ENCODE measurements at places on chromosomes 11 and 22. TPM values are rescaled to one million over a fixed set of nuclear protein-coding genes. Genes with fewer than 3 reads are reported as not detected.

DNA sequence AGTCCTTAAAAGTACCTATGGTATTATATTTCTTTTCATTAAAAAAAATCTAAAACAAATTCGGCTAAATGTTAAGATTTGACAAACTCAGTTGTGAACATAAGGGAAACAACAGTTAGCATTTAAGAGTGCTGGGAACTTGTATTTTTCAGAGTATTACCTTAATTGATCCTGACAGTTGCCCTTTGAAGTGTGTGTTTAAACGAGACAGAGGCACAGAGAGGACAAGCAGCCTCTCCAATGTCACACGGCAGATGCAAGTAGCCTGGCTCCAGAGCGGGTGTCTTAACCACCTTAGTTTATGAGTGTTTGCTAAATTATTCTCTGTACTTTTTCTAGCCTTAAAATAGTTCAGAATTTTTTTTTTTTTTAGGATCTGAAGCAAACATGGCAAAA, 80.9 kb downstream of the TIMP3 start:
- no peak for DNase-seq
- H3K4me1 ChIP-seq: peaks cover 10% of the 10 kb centered on the region
- no peaks in the 10 kb centered on the region for H3K27me3 ChIP-seq
- peak overlapping the region; percentile 70 for H3K27ac ChIP-seq

GRCh38 chr11:64637334-64638017, 46.5 kb downstream of the SLC22A12 start:
- no peak overlapping the region for H3K27ac ChIP-seq
- peaks cover 13% of the 10 kb centered on the region for H3K27me3 ChIP-seq
- no peaks in the 10 kb centered on the region for H3K36me3 ChIP-seq
- DNase-seq: no peak

- H3K36me3 ChIP-seq: peaks cover 28% of the 10 kb centered on the region
- peak overlapping the region; percentile 86 for H3K27ac ChIP-seq
- H3K4me3 ChIP-seq: peak overlapping the region; percentile 20
- H3K27me3 ChIP-seq: no peaks in the 10 kb centered on the region
- DNase-seq: peak; percentile 31
Measured at GRCh38 chr11:96357794-96358193, 14.8 kb upstream of the MAML2 start.

GRCh38 chr11:57772562-57772961, 11.0 kb downstream of the CTNND1 start:
- H3K4me3 ChIP-seq: no peak overlapping the region
- peaks cover 7% of the 10 kb centered on the region for H3K4me1 ChIP-seq
- no peak for DNase-seq
- peaks cover 1% of the 10 kb centered on the region for H3K36me3 ChIP-seq

- no peaks in the 10 kb centered on the region for H3K36me3 ChIP-seq
- no peak overlapping the region for H3K27ac ChIP-seq
- H3K4me1 ChIP-seq: no peaks in the 10 kb centered on the region
- DNase-seq: no peak
- H3K4me3 ChIP-seq: no peak overlapping the region
- peaks cover 10% of the 10 kb centered on the region for H3K27me3 ChIP-seq
Measured at GRCh38 chr11:36792996-36793914, 195.2 kb upstream of the RAG2 start.

IFITM5 gene
- not detected for total RNA-seq

YPEL1 gene
- total RNA-seq: 0.72 TPM

DNA sequence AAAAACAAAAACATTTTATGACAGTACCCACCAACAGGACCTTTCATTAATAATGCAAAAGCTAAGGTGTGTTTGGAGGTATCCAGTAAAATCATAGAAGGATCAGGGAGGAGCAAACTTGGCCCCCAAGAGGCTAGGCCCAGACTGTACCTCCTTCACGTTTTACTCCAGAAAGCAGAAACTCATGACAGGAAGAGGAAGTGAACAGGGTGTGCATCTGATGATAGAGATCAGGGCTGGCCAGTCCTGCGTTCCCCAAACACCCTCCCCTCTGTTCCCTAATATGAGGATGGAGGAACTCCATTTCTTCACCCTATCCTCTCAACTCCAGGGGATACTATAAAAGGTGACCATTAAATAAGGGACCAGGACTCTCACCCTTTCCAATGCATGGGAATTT, 10.2 kb upstream of the MS4A12 start:
- peaks cover 6% of the 10 kb centered on the region for H3K4me1 ChIP-seq
- H3K36me3 ChIP-seq: no peaks in the 10 kb centered on the region
- no peak overlapping the region for H3K4me3 ChIP-seq
- H3K27me3 ChIP-seq: no peaks in the 10 kb centered on the region
- no peak for DNase-seq
- H3K27ac ChIP-seq: no peak overlapping the region

All from activated naive CD8-positive, alpha-beta T cell treated with anti-CD3 and anti-CD28 coated beads for 36 hours (primary cell).